Renal cortex interstitium (tissue), 15 donors: ENCODE measurements at places on chromosomes 16 and 17.

GRCh38 chr17:53740312-53740711, 82.4 kb upstream of the KIF2B start:
- DNase-seq: no peak

GRCh38 chr16:72480911-72481310, 309.0 kb upstream of the PMFBP1 start:
- DNase-seq: no peak

DNA sequence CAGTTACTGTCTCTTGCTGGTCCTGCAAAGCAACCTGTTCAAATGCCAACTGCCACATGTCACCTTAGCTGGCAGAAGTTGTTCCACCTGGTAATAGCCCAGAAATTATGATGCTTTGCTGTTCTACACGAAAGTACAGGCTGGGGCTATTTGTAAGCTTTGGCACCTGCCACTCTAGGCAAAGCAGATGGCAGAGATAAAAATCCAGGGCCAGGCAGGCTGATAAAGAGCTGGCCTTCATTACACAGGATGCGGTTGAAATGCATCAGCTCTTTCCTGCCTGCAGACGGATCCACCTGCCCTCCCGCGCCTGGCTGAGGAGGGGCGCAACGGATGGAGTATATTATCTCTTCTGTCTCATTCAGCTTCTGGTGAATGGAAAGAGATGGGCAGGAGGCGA, 29.3 kb upstream of the KDM8 start:
- no peak for DNase-seq

- no peak for DNase-seq
Measured at GRCh38 chr17:42982266-42982665, 1.9 kb downstream of the RUNDC1 start.

GRCh38 chr17:7109461-7110322, 4.9 kb downstream of the ASGR2 start:
- DNase-seq: no peak

DNA sequence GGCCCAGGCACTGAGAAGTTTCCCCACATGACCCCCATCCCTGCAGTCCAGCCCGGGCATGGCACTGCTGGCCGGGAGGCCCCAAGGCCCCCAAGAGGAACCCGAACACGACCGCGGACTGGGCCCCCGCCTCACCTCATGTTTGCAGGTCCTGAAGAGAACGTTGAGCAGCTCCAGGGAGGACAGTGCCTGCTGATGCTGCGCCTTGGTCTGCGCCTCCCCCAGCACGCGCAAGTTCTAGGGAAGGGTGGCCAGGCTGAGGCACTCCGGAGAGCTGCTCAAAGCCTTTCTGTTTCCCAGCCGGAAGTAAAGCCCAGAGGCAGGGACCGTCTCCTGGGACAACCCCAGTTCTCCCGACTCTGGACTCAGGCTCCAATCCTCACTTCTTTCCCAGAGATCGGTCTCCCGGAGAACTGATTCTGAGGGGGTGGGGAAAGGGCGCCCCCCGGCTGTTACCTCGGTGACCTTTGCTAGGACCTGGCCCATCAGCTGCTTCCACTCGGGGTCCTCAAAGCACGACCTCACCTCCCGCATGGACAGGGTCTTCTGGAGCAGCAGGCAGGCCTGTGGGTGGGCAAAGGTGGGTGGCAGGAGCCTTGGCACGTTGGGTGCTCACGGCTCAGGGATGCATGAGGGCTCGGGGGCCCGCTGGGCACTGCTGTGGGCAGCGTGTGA, 13.7 kb downstream of the MYBBP1A start:
- no peak for DNase-seq

DNA sequence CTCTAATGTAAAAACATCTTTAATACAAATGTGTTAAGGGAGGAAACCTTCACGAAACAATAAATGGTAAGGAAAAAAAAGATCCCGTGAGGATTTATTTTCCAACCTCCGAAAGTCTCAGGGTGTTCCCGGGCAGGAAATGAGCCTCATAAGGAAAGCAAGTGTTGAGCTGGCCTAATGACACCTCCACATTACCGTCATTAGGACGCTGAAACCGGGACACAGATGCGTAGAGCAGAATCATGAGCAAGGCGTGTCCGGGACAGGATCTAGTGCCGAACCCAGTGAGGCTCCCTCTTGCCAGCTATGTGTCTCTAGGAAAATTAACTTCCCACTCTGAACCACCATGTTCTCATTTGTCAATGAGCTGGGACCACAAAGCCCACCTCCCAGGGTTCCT, 22.7 kb upstream of the CYTH1 start:
- DNase-seq: no peak

- no peak for DNase-seq
Measured at GRCh38 chr17:2405247-2405926, 4.5 kb upstream of the MNT start.

DNA sequence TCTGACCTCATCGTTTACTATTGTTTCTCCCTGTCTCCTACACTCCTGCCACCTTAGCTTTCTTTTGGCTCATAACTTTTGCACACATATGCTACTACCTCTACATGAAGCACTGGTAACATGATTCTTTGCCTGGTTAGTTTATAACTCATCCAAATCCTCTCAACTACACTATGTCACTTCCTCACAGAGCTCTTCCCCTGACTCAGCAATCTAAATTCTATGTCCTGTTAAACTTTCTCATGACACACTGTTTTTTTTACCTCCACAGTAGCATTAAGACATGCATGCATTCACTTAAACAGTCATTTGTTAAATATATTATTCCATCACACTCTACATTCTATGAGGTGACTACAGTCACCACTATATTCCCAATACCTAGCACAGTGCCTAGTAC, 19.7 kb downstream of the APPBP2 start:
- DNase-seq: no peak

DNA sequence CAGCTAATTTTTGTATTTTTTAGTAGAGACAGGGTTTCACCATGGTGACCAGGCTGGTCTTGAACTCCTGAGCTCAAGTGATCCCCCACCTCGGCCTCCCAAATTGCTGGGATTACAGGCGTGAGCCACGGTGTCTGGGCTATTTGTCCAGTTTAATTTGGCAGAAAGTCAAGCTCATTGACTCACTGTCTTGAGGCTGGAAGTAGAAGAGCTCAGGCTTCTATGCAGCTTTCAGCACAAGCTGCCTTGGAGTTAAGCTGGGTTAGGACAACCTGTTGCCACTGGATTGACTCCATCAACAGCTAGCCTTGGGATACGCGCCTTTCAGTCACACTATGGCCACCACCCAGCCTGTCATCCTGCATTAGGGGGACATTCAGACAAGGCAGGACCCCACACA, 76.2 kb upstream of the DNAH17 start:
- DNase-seq: no peak

- no peak for DNase-seq
Measured at GRCh38 chr17:48592577-48592976, 1.0 kb downstream of the HOXB5 start.

DNA sequence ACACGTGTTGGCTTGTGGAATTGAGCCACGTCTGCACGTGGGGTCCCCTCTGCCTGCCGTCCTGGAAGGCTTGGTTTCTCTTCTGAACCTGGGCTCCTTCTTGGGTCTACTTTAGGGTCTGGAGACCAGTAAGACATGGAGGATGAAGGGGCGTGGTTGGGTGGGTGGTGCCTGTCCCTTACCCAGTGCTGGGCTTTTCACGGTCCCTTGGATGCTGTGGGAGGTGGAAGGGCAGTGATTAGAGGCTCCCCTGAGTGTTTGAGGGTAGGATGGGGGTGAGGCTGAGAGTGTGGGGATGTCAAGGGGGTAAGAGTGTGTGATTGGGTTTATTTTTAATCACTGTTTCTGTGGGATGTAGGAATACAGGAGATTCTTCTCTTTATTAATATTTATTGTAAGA, 38.3 kb downstream of the MGAT5B start:
- no peak for DNase-seq

DNA sequence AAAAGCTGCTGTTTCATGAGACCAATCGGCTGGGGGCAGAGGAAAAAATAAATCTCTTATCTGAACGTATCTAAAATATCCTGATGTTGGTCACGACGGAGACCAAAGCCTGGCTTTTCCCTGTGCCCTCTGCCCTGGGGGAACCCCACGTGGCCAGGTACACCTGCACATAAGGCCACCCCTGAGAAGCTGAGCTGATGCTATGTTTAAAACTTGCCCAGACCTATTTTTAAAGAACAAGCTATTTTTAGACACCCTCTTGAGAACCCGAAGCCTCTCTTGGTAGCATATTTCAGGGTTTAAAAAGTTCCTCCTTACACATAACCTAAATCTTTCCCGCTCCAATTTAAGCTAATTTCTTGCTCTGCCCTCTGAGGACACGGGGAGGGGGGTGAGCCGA, 210.4 kb downstream of the GSG1L start:
- DNase-seq: no peak

DNA sequence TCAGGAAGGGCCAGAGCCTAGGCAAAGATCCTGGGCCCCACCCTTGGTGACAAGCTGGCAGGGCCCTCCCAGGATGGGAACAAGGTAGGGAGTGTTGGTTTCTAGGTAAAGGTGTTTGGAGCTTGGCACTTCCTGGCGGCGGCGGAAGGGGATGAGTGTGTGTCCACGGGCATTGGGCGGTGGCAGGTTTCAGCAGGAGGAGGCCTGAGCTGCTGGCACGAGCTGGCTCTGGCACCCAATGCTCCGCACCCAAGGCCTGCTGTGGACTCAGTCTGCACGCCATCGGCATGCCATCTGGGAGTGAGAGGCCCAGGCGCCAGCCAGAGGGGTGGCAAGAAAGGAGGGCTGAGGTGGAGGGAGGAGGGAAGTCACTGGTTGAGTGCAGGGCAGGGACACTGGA, 46.9 kb upstream of the TAC4 start:
- DNase-seq: no peak

DNA sequence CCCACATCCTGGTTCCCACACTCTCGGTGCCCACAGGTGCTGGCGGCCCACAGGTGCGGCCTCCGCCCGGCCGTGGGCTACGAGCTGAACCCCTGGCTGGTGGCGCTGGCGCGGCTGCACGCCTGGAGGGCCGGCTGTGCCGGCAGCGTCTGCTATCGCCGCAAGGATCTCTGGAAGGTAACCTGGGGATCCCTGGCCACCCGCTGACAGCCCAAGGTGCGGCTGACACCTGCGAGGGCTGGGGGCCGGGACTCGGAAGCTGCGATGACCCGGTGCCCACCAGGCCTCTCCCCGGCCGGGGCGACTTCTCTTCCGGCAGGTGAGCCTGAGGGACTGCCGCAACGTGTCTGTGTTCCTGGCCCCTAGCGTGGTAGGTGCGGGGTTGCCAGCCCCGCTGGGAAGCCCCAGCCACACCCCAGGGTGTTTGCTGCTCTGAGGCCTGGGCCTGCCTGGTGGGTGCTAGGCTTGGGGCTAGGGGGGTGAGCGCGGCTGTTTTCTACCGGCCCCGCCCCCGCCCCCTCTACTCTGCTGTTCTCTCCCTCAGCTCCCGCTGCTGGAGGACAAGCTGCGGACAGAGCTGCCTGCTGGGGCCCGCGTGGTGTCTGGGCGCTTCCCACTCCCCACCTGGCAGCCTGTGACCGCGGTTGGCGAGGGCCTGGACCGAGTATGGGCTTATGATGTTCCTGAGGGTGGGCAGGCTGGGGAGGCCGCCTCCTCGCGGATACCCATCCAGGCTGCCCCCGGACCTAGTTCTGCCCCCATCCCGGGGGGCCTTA, 1.0 kb downstream of the ANTKMT start:
- DNase-seq: no peak

- DNase-seq: no peak
Measured at GRCh38 chr16:24999088-24999670, 16.0 kb downstream of the ARHGAP17 start.

DNA sequence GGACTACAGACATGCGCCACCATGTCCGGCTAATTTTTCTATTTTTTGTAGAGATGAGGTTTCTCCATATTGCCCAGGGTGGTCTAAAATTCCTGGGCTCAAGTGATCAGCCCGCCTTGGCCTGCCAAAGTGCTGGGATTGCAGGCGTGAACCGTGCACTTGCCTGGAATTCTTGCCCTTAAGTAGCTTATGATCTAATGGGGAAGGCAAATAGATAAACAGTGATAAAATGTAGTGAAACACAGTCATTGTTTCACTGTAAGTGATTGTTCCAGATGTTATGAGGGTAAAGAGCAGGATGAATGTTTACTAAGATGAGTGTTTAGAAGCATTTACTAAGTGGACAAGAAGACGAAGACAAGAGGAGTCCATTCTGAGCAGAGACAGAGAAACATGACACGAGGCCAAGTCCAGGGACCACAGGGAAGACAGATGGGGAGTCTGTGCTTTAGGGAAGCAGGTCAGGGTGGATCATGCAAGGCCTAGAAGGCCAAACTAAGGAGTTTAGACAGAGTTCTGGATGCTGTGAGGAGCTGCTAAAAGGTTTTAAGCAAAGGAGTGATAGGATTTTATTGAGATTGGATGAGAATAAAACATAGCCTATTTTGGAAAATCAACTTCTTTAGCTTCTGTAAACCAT, 36.9 kb downstream of the YPEL2 start:
- no peak for DNase-seq

GRCh38 chr16:787978-788398, at the start of gene RPUSD1:
RPUSD1 (minus strand) TSS chr16:788381; CDS start chr16:787737, 644 bp downstream.
- no peak for DNase-seq

DNA sequence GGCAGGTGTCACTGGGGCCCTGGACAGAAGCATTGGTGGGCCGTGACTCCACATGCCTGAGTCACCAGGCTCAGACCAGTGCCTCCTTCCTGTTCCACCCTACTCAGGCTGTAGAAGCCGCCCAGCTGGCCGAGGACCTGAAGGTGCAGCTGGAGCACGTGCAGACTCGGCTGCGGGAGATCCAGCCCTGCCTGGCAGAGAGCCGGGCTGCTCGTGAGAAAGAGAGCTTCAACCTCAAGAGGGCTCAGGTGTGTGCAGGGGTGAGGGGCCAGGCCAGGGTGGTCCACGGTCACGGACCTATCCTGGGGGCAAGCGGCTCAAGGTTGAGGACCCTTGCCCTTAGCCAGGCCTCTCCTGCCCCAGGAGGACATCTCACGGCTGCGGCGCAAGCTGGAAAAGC, 9.6 kb downstream of the RNF40 start:
- DNase-seq: no peak

DNA sequence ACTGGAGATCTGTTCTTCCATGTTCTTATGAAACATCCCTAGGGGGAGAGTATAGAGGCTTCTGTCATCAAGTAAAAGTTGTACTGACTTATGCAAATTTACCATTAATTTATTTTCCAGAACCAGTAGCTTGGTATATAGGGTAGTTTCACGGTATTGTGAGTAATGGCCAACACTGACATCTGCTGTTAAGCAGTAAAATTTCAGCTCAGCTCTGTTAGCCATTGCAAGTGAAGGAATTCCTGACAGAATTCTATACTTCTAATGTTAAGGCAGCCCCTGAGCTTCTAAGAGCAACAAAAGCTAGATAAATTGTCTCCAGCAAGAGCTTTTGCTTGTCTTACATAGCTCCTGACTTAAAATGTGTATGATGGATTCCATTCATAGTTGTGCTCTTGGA, 613.5 kb upstream of the C16orf82 start:
- DNase-seq: no peak
